ENCODE measurements at places on chromosomes 5 and 9. TPM values are rescaled to one million over a fixed set of nuclear protein-coding genes. Genes with fewer than 3 reads are reported as not detected.

DNA sequence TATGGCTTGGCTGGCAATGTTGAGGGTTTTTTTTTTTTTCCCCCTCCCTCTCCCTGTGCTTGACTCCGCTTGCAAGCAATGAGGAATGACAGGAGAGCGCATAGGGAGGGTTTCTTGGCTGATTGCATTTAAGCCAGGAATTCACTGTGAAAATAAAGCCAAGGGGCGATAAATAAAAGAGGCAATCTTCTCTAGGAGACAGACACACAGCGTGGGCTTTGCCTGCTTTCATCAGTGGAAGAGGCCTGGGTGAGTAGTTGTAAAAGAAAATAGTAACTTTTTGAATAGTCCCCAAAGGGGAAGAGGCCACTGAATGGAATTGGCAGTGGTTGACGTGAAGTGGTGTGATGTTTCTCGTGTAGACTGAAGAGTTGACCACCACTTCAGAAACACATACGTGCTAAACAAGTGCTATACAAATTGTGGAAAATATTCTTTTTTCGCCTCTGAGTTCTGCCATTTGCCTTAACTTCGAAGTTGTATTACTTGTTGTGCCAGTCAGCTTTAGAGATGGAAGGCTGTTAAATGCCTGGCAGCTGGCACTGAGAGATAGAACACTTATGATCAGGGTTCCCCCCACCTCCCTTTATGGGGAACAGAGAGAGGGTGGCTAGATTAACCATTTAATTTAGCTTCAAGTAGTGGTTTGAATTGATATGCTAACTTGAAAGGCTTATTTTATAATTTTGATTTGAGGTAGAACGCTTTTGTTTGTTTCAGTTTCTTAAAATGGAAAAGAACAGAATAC lies 3.0 kb downstream of the ZSWIM6 start:
- no peak for DNase-seq
- peaks cover 20% of the 10 kb centered on the region for H3K4me1 ChIP-seq
- peaks cover 21% of the 10 kb centered on the region for H3K36me3 ChIP-seq
- H3K27me3 ChIP-seq, result peaks cover 26% of the 10 kb centered on the region

SLC6A19 gene
- total RNA-seq, result not detected

PCDHGA1 gene
- total RNA-seq, result 0.09 TPM

GRCh38 chr5:134071614-134072207 lies 42.8 kb upstream of the TCF7 start:
- peak overlapping the region; percentile 83 for H3K4me3 ChIP-seq
- H3K27me3 ChIP-seq, result peaks cover 3% of the 10 kb centered on the region
- H3K36me3 ChIP-seq, result peaks cover 2% of the 10 kb centered on the region
